ENCODE measurements at places on chromosomes 6 and 20.

GRCh38 chr6:15892369-15892768 is 229.5 kb upstream of the DTNBP1 start:
- DNase-seq, result no peak

- DNase-seq, result no peak
These were observed 29.3 kb upstream of the EZR start for GRCh38 chr6:158848490-158848895.

DNA sequence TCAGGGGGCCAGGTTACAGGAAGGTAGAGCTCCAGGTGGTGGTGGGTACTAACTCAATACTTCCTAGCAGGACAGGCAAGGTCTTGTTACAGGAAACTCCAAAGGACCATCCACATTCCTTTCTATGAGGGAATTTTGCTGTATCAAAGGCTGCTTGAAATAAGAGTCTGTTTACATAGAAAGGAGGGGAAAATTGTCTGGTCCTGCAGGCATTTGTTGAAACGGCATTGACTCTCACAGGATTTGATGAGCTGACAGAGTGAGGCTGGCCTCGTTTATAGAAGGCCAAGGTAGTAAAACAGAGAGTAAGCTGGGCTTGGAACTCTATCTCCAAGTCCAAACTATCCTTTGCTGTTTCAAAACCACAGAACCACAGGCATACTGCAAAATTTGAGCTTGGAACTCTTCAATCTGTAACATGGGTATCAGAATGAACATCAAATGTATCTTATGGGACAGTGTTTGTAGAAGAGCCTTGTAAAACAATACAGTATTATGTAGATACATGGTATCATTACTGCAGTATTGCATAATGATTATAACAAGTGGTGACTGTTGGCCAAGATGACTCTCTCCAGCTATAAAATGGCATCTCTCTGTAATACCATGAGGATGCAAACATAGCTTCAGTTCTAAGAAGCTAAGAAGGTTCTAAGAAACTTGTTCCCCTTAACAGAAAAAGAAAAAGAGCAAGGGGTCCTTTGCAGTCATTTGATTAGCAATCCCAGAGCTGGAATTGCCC is 61.5 kb downstream of the TRAM2 start:
- DNase-seq, result no peak

DNA sequence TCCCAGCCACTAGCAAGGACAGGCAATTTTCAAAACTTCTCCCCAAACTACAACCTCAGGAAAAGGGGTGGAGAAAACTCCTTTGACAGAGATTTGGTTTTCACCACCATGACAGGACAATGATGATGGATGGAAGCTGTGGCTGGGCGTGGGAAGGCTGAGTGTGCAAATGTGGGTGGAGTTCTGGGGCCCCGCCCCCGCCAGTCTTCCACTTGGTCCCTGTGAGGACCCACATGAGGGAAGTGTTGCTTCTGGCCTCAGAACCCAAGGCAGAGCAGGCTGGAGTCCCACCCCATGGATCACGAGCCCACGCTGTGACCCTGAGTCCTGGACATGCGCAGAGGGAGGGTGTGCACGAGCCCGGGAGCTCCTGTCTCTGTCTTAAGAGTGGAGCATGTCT is 21.5 kb upstream of the MRGBP start:
- DNase-seq, result no peak

DNA sequence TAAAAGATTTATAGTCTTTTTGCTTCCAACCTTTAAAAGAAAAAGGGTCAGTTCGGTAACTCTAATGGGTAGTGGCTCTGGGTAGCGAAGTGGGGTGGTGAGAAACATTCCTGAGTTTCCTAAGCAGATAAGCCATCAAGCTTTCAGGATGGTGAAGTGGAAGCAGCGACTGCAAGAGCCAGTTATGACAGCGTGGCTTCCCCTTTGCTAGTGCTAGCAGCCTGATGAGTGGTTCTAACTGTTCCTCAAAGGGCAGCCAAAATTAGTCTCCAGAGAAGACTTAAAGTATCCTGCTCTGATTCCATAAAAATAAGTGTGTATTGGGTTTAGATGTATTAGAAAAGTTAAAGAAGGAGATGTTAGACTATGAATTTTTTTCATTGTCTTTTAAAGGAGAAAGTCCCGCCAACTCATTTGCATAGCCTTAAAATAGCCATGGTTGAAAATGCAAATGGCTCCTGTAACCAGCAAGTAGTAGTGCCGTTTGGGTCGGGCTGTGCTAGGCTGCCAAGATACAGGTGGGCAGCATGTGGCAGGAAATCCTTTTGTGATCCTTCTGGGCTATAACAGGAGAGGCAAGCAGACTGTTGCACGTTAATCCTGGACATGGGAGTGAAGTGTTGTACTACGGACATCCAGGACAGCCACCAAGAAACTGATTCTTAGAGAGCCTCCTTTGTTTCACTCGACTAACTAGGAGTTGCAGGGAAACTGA is 18.0 kb downstream of the ELOVL2 start:
- no peak for DNase-seq

- DNase-seq, result no peak
These were observed 85.0 kb upstream of the HCRTR2 start for GRCh38 chr6:55089325-55089724.

DNA sequence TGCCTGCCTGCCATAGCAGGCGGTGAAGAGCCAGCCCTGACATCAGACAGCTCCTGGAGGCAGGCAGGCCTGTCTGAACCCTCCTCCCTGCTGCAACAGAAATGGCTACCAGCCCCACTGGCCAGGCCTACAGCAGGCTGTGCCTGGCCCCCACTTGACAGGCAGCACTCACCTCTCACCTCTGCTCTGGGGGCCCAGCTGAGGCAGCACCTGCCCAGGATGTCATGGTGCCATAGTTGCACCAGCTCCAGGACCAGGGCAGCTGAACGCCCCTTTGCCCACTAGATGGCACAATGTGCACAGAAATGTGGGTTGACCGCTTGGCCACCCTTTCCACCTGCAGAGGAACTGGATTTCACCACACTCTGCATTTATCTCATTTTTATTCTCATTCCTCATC is 30.6 kb downstream of the MRPL14 start:
- no peak for DNase-seq

DNA sequence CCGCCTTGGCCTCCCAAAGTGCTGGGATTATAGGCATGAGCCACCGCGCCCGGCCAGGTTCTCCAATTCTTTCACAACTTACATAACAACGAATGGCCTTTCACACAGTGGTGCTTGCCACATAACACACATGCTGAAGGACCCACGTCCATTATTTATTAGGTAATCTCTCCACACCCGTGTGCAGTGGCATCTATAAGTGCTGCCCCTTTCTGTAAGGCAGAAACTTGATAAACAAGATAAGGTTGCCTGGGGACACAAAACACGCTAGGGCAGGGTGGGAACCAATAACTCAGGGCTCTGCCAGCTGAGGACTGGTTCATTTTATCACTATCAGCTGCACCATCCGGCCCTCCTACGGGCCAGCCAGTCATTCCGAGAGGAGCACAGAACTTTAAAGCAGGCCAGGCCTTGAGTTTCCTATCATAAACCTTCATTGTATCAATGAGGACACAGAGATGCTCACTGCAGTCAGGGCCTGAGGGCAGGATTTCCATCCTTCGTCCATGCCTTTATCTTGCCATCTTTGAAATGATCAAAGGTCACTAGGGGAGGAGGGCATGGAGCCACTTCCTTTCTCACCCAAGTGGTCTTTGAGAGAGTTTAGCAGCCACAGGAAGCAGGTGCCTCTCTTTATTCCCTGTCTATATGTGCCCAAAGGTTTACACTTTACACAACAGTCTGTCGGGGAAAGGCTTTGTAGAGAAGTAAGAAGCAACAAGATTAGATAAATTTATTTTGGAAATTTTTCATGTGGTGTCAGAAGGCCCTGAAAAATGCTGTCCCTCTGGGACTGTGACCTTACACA is 37.6 kb downstream of the GPLD1 start:
- DNase-seq, result no peak

GRCh38 chr20:5550733-5551529 is 199.3 kb upstream of the SHLD1 start:
- no peak for DNase-seq

DNA sequence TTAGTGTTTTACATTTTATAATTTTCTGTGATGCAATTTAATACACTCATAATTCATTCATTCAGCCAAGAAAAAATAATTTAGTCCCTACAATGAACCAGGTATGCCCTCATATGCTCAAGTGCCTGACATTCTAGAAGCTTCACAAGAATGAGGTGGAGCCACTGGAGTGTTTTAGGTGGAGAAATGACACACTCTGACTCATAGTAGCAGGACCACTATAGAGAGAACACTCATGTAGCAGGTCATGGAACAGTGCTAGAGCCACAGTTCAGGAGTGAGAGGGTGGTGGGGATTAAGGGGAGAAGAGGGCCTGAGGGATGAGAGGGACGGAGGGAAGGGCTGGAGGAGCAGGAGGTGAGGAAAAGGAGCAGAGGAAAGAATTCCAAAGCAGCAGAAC is 1.4 kb upstream of the HLA-G start:
- no peak for DNase-seq

GRCh38 chr6:131958542-131959470 is 7.6 kb upstream of the CCN2 start:
- DNase-seq, result no peak

GRCh38 chr20:23072892-23073586 is 13.1 kb downstream of the CD93 start:
- no peak for DNase-seq

DNA sequence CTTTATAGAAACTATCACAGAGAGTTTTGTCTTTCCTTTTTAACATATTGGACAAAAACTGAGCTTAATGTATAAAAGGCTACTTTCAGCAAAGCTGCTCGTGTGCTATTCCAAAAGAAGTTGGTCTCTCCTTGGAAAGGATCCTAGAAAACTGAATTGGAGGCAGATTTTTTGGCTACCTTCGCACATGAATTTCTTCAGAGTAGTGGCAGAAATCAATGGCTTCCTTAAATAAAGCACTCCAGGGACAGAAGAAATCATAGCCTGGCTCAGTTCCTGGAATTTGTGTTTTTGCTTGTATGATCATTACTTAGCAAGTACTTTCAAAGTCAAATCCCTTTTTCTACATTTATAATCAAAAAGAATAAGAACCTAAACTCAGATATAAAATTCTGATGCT is 780.3 kb downstream of the PHF3 start:
- peak; percentile 20 for DNase-seq

GRCh38 chr6:119717942-119718341 is 368.4 kb upstream of the MAN1A1 start:
- no peak for DNase-seq

DNA sequence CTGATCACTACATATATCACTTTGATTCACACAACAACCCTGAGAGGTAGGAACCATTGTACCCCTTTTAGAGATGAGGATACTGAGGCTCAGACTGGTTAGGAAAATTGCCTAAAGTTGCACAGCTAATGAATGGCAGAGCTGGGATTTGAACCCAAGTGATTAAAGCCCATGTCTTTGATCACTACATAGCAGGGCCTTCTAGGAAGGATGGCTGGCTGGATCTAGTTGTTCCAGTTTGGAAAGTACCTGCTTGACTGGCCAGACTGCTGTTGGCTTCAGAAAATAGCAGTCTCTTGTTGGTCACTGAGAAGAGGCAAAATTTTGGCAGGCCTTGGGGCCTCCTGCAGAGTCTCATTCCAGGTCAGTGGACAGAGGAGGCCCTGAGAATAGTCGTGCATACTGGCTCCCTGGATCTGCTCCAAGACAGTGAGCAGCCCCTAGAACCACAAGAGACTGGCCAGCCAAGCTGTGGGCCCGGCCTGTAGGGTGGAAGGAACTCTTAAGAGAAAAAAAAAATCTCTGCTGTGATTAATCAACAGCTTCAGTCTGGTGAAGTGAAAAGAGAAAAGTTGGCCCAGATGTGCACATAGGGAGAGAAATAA is 17.5 kb downstream of the PPARD start:
- DNase-seq, result peak; percentile 75

- DNase-seq, result no peak
These were observed 419.2 kb downstream of the EPM2A start for GRCh38 chr6:145315982-145316600.

DNA sequence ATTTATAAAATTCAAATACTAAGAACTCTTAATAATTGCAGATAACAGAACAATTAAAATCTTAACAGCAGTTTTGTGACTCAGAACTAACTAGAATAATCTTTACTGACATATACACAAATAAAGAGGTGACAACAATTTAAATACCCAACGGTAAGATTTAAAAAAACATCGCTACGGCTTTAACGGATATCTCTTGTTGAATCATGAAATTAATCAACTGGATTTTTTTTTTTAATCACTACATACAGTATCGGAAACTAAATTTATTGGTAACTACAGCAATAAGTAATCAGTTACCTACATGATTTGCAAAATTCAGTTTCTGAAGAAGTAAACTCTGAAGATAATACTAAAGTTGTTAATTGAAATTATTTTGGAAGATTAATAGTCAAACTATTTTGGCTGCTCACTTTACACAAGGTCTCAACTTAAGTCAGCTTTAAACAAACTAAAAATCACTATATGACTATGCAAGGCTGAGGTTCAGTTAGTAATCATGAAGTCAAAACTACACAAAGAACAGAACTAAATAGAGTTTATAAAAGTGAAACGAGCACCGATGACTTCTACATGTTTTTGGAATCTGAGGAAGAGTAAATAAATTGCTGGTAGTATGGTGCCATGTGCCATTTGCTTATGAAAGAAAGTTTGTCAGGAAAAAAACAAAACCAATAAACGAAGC is 128.8 kb downstream of the HUS1B start:
- DNase-seq, result no peak

DNA sequence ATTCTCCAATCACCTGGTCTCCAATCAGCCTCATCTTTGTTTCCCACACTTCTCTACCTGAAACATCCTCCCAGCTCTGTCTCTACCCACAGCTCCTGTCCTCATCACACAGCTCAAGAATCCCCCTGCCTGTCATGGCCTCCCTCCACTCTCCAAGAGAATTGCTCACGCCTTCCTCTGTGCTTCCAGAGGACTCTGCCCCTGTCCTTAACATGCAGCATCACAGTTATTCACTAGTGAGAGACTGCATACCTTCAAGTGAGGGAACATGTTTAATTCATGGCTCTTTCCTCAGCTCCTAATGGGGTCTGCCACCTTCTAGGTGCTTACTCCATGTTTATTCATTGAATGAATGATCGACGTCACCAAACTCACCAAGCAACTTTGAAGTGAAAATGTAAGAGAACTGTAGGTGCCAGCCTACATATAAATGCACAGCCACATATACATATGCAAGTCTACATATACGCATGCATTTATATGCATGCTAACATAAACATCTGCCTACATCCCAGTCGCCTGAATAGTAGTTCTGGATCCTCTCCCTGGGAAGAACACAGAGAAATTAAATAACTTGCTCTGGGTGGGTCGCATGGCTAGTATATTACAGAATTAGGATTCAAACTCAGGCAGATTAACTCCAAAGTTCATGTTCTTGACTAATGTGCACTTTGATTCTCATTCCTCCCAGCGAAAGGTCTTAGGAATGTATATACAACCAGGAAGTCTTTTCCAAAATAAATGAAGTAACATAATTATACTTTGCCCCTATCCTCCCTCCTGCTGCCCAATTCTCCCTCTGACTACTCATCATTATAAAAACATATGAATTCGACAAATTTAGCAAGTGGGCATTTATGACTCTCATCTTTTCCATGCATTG is 295.6 kb downstream of the MAFB start:
- DNase-seq, result no peak

GRCh38 chr6:100453701-100454521 is 10.8 kb downstream of the SIM1 start:
- DNase-seq, result no peak

- DNase-seq, result no peak
These were observed 17.2 kb downstream of the LAMP5 start for GRCh38 chr20:9531581-9531980.

- DNase-seq, result no peak
These were observed 1.3 kb downstream of the PLCG1 start for GRCh38 chr20:41138475-41139226.
